ENCODE measurements at places on chromosomes 5 and 9.

DNA sequence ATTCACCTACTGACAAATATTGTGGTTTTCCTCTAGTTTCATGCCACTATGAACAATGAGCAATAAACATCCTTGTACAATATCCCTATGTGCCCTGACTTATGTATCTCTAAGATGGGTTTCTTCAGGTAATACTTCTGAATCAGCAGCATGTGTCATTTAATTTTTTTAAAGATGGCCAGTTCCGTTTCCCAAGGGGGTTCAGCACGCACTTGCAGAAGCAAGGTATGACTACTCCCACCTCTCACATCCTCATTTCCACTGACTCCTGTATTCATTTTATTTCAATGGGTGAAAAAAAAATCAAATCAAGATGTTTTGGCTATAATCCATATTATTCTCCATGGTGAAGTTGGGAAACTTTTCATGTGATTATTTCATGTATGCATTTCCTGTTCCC lies 14.7 kb upstream of the ADAMTS19 start:
- DNase-seq = no peak

GRCh38 chr5:14706615-14707021 lies 42.1 kb downstream of the OTULIN start:
- peak; percentile 92 for DNase-seq

GRCh38 chr5:150246429-150246828 lies 43.1 kb downstream of the CAMK2A start:
- no peak for DNase-seq

- no peak for DNase-seq
These were observed 42.9 kb downstream of the GLRA1 start for GRCh38 chr5:151881621-151882225.

DNA sequence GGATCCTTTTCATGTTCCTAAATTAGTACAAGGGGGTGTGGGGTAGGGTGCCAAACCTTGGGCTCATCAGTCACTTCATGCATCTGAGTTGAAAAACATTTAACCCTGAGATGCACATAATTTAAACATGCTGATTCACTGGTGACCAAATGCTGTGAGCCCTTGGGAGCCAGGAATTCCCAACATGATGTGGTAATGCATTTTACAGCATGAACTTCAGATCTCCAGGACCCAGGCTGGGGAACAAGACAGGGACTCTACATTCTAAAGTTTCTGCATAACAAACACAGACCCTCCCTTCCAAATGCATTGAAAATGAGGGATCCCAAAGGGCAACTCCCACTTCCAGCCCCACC lies 322.2 kb downstream of the NDUFS4 start:
- no peak for DNase-seq

- peak; percentile 49 for DNase-seq
These were observed 113.1 kb downstream of the PSD2 start for GRCh38 chr5:139908749-139909148.

DNA sequence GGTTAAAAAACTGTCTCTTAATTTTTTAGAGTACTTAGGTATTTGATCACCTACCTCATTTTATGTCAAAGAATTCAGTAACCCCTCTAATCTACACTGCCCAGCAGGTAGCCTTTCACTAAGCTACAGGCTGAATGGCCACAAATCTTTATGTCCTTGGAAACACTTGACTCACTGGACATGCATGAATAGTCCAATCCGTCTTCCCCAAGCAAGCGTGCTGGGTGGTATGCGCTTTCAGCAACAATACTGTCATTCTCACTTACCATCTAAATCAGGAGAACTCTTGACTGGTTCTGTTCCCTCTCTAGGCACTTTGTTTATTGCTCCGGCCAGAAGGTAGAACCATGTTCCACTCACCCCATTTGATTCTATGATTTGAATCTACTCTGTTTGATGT lies 73.1 kb downstream of the TRPM3 start:
- no peak for DNase-seq

DNA sequence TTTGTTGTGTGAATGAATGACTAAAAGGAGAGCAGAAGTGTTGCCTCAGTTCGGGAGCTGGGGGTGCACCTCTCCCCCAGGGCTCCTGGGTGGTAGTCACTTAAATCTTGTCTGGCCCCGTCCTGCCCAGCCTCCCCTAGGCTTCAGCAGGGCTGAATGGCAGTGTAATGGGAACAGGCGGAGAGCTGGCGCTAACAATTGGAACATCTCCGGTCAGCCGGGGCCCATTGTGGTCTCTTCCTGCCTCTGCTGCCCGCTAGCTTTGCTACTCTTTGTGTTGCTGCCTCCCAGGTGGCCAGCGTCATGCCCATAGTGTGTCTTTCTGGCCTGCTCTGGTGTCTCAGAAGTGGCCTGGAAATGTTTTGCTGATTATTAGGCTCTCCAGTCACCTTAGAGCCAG lies 62.3 kb downstream of the RGS3 start:
- no peak for DNase-seq

DNA sequence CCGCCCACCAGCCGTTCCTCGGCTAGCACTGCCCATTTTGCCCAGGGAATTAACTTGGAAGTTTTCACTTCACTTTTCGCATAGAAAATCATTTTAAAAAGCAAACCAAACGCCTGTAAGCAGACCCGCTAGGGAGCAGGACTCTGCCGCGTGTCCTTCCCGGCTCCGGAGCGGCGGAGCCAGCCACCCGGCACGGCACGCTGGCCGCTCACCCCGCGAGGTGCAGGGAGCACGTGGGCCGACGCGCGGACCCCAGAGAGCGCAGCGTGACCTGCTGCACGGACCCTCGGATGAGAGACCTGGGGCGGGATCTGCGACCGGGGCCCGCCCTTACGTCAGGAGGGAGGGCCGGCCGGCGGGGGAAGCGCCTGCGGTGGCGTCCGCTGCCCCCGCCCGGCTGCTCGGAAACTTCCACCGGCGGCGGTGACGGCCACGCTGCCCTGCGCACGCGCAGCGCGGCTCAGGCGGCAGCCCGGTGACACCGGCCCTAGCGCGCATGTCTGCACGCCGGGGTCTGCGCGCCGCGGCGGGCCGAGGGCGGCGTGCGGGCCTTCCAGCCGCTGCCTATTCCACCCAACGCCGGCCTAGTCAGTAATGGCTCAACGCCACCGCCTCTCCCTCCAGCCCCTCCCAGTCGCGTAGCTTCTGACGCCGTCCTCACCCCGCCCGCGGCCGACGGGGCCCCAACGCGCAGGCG lies 507 bp upstream of the TENT4A start:
- peak; percentile 91 for DNase-seq
